H1 (cell line): ENCODE measurements at places on chromosomes 16 and 17. TPM values are rescaled to one million over a fixed set of nuclear protein-coding genes. Genes with fewer than 3 reads are reported as not detected.

The RNF151 gene
- 0.17 TPM in 1 of 2 replicates, not detected in the other for polyA plus RNA-seq

The RAB37 gene
- polyA plus RNA-seq, result 6.1 and 6.6 TPM in 2 replicates

The MPDU1 gene
- polyA plus RNA-seq, result 142 and 154 TPM in 2 replicates

The NPIPB8 gene
- 0.05 and 0.09 TPM in 2 replicates for polyA plus RNA-seq

The TPSD1 gene
- 0.26 and 0.61 TPM in 2 replicates for polyA plus RNA-seq

The MYH11 gene
- 0.11 and 0.20 TPM in 2 replicates for polyA plus RNA-seq

The TBX6 gene
- polyA plus RNA-seq, result 2.2 and 3.6 TPM in 2 replicates

The MAPK7 gene
- 15.2 and 31.3 TPM in 2 replicates for polyA plus RNA-seq

The KRT33A gene
- polyA plus RNA-seq, result not detected in 2 replicates

The CPHXL2 gene
- polyA plus RNA-seq, result not detected in 2 replicates

The KRTAP3-3 gene
- polyA plus RNA-seq, result not detected in 2 replicates

The HEXD gene
- polyA plus RNA-seq, result 21.8 and 33.7 TPM in 2 replicates

The TBC1D3 gene
- not detected in 2 replicates for polyA plus RNA-seq

The NGFR gene
- 10.3 and 19.4 TPM in 2 replicates for polyA plus RNA-seq

The PRSS27 gene
- 7.5 and 10.5 TPM in 2 replicates for polyA plus RNA-seq

The SALL1 gene
- polyA plus RNA-seq, result 33.7 and 40.5 TPM in 2 replicates

The HSD11B2 gene
- polyA plus RNA-seq, result 32.9 and 41.9 TPM in 2 replicates

The ENPP7 gene
- polyA plus RNA-seq, result not detected in 2 replicates

The NHERF1 gene
- polyA plus RNA-seq, result 99.2 and 140 TPM in 2 replicates

The ZNF624 gene
- polyA plus RNA-seq, result 0.39 and 1.0 TPM in 2 replicates

The HP gene
- not detected in 2 replicates for polyA plus RNA-seq

The CMTM1 gene
- polyA plus RNA-seq, result 1.2 and 1.7 TPM in 2 replicates

The WFDC1 gene
- 0.52 and 0.70 TPM in 2 replicates for polyA plus RNA-seq

The TEFM gene
- polyA plus RNA-seq, result 2.9 and 6.1 TPM in 2 replicates

The NTN3 gene
- polyA plus RNA-seq, result 0.30 and 0.74 TPM in 2 replicates

The CACNG1 gene
- polyA plus RNA-seq, result 0.13 TPM in 1 of 2 replicates, not detected in the other

The FAM83G gene
- polyA plus RNA-seq, result 15.4 and 21.3 TPM in 2 replicates

The SOX9 gene
- 1.9 and 3.3 TPM in 2 replicates for polyA plus RNA-seq

The CLDN9 gene
- 0.89 and 2.2 TPM in 2 replicates for polyA plus RNA-seq

The TBC1D3G gene
- polyA plus RNA-seq, result 0.18 TPM in 1 of 2 replicates, not detected in the other

The TTYH2 gene
- 9.2 and 17.3 TPM in 2 replicates for polyA plus RNA-seq

The EVI2B gene
- not detected in 2 replicates for polyA plus RNA-seq

The HEATR9 gene
- polyA plus RNA-seq, result not detected in 2 replicates

The FLII gene
- 549 and 674 TPM in 2 replicates for polyA plus RNA-seq

The TP53TG3B gene
- polyA plus RNA-seq, result not detected in 2 replicates

The RTN4RL1 gene
- 0.09 and 0.11 TPM in 2 replicates for polyA plus RNA-seq

The TP53TG3D gene
- polyA plus RNA-seq, result not detected in 2 replicates

The CA5A gene
- not detected in 2 replicates for polyA plus RNA-seq

The RAB11FIP4 gene
- polyA plus RNA-seq, result 21.7 and 26.0 TPM in 2 replicates
